ENCODE measurements at places on chromosomes 6 and 20.

DNA sequence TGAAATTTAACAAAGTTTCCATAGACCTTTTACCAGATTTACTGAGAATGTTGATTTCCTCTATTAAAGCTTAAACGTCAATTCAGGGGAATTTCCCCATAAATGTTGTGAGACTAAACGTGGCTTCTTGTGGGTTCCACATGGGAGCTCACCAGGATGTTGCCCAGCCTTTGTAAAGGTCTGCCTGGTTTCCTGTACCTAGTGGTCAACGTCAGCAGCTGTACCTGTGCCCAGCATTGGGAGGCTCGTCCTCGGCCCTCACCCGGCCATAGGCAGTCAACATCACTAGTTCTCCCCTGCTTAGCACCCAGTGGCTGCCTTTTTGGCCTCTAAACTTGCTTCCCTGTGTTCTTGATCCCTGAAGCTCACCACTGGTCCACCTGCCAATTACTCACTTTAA is 22.1 kb upstream of the CD83 start:
- DNase-seq, result no peak

DNA sequence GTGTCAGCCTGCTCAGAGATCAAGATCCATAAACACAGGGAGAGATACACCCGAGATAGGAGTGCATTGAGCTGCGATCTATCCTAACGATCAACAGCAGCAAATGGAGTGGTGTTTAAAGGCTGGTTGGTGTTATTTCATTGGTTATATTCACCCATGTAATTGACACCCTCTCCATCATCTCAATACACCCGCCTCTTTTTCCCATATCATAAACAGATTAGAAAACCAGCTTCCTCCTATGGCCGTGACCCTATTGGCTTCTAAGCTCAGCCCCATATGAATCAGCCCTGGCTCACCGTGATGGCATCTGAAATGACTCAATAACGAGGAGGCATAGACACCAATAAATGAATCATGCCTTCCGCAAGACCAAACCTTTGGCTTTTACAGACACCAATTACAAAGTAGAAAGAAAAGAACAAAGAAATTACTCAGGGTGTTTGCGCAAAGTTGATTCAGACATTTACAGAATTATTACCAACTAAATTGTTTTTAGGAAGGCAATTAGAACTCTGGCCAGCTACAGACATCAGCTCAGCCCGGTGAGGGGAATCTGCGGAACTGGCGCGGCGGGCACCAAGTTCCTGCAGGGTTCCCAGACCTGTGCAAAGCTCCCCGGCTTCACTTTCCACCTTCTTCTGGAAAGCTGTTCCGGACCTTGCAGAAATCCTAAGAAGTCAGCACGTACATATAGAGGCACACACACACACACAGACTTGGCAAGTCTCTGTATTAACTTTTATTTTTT is 11.5 kb downstream of the PMEPA1 start:
- DNase-seq, result peak; percentile 8

DNA sequence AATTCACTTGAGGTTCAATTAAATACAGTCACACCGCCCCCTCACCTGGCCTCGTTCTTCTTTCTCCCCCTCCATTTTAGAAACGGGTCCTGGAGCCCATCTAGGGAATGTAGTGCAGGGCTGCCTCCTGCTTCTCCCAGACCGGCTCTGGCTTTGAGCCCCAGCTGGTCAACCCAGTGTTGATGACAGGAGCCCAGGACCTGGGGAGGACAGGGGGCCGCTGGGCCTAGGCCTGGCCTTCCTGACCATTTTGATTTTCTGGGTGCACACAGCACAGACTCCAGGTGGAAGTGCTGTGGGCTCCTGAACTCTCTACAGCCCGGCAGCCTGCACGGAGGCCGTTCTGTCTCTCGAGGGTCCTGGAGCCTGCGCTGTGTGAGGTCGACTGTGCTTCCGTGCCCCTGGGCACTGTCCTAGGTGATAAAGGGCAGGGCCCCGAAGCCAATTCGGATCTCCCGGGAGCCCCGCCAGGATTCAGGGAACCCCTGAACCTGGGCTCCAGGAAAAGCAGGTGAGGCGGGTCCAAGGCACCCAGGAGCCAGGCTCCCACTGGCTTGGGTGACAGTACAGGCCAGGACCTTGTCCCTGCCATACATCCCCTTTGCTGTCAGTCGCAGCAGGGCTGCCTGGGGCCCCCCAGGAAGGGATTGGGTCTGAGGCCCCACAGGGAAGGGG is 23.3 kb downstream of the NPEPL1 start:
- DNase-seq, result no peak

GRCh38 chr6:26351544-26351953 is 13.4 kb upstream of the BTN3A2 start:
- DNase-seq, result no peak

DNA sequence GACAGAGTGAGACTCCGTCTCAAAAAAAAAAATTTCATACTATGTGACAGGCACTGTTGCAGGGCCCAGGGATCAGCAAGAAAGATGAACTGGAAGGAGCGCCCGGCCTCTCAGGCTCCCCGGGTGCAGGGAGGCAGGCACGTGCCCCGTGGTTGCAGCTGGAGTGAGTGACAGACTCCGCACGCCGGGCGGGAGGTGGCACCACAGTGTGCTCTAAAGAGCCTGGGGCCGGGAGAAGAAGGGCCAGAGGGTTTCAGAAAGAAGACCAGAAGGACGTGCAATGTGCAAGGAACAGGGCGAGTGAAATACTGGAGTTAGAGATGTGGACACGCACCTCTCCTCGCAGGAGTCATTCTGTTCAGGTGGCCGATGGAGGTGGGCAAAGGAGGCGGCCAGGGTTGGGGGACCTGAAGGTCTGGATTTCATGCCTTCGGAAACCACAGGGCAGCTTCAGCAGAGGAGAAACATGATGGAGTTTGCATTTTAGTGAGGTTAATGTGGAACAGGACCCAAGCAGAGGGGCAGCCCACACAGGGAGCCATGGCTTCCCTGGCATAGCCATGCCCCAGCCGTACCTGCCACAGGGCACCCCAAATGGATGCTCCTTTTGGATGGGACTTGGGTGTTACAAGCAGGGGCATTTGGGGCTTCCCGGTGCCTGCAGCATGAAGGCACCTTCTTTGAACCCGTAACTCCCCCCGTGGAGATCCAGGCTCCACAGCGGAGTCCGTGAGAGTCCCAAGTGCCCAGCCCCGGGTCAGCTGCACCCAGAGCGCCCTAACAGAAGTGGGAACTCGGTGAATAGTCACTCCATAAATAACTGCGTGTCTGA is 226.2 kb downstream of the ERMARD start:
- no peak for DNase-seq

- no peak for DNase-seq
Observed at GRCh38 chr6:56699066-56699654, 56.5 kb upstream of the DST start.

DNA sequence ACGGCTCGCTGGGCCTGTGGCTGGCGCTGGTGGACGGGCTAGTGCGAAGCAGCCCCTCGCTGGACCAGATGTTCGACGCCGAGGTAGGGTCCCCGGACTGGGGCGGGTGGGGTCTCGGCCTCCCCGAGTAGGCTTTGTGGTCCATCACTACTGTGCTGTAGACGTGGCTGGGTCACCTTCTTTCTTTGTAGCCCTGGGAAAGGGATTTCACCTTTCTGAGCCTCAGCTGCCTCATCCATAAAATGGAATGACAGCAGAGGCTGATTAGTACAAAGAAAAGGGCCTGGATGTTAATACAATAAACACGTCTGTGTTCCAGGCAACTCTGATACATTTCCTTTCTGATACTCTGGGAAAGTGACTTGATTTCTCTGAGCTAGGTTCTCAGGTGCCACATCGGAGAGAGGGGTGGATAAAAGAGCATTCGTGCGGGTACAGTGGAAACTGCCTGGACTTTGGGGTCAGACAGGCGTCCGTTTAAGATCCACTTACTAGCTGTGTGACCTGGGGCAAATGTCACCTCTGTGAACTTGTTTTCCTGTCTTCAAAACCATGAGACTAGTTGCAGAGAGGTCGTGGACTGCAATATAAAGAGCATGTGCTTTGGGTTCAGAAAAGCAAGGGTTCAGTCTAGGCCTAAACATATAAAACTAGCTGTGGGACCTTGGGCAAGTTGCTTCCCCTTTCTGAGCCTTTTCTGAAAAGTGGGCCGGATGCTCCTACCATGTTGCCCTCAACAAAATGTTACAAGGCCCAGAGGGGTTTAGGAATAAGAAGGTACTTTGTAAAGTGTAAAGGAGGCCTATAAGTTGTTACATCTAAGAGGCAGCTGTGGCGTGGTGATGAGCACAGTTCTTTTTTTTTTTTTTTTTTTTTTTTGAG is 896 bp downstream of the SYS1 start:
- DNase-seq, result no peak

DNA sequence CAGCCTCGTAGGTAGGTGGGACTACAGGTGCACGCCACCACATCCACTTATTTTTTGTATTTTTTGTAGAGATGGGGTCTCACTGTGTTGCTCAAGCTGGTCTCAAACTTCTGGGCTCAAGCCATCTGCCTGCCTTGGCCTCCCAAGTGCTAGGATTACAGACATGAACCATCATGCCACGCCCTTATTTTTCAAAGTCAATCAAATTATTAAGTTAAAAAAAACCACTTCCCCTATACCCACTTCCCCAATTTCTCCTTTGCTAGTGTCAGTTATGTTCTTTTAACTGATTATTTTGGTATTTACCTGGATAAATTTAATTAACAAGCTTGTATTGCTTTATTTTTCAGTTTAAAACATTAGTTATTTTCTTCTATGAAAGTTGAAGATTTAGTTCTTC is 49.6 kb downstream of the RIOK1 start:
- DNase-seq, result no peak

- no peak for DNase-seq
Observed at GRCh38 chr20:50425076-50425475, 85.1 kb upstream of the PTPN1 start.

DNA sequence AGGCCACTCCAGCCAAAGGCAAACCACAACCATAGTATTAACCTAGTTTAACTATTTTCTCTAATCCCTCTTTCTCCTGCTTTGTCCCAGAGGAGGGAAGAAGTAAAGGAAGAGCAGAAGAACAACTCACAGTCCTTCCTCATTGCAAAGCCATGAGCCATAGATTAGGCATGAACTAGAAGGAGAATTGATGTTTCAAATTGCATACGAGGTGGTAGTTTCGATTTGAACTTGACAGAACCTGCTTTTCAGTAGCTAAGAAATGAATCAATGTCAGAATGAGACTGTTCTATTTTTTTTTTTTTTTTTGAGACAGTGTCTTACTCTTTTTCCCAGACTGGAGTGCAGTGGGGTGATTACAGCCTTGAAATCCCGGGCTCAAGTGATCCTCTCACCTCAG is 48.3 kb downstream of the PROKR2 start:
- DNase-seq, result no peak

GRCh38 chr6:131898718-131899117 is 52.5 kb downstream of the CCN2 start:
- DNase-seq, result no peak

DNA sequence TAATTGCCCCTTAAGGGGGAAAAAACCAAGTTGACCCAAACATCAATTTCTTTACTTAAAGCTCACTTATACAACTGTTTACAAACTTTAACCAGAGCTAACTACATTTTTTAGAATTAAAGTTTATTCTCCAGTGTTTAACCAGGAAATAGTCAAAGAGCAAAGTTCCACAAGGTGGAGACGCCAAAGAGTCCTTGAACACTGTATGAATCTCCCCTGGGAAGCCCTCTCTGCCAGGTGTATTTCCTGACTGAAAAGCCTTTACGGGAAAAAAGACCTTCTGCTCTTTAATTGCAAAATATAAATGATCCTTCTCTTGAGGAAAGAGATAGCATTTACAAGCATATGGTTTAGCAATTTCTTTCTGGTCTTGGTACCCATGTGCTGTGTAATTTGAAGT is 36.2 kb downstream of the BTBD9 start:
- DNase-seq, result no peak

DNA sequence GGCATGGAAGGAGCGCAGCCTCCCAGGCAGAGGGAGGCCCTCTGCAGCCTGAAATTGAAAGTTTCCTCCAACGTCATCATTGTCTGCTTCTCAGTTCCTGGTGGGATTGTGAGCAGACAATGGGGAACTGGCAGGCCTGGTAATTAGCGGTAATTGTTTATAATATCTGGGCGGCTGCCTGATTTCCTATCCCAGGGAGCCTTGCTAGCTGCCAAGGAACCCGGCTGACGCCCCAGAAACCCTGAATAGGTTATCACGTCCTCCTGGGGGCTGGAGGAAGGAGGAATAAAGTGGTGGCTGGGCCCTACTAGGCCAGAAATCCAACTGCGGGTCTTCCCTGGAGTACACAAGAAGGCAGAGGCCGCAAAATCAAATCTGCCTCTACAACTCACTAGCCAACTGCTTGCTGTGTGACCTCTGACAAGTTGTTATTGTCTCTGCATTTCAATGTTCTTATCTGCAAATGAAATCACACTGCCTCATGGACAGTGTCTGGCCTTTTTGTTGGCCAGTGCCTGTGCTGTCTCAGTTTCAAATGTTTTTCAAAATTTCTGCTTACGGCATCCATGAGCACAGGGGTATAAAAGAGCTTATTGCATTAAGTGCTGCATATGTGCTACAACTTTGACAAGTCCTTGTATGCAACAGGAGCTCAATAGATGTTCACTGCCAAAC is 16.9 kb downstream of the KCNK15 start:
- DNase-seq, result no peak

DNA sequence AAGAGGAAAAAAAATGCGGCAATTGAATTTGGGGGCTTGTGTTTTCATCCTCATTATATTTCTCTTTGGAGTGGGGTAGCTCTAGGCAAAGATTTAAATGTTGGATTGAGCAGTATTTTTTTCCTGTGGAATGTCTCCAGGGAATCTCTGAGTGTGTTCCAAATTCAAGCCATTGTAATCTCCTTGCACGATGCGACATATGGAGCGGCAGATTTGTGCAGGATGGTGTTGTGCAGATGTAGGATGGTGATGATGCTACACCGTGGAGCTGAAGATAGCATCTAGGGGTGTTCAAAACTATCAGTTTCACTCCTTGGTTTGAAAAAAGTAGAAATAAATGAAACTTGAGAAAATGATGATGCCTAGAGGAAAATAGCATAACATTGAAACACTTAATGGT is 777.5 kb upstream of the EPHA7 start:
- DNase-seq, result no peak

GRCh38 chr6:48777411-48777810 is 666.4 kb upstream of the PTCHD4 start:
- DNase-seq, result no peak

GRCh38 chr6:1312203-1312472 is 240 bp downstream of the FOXQ1 start:
- no peak for DNase-seq

DNA sequence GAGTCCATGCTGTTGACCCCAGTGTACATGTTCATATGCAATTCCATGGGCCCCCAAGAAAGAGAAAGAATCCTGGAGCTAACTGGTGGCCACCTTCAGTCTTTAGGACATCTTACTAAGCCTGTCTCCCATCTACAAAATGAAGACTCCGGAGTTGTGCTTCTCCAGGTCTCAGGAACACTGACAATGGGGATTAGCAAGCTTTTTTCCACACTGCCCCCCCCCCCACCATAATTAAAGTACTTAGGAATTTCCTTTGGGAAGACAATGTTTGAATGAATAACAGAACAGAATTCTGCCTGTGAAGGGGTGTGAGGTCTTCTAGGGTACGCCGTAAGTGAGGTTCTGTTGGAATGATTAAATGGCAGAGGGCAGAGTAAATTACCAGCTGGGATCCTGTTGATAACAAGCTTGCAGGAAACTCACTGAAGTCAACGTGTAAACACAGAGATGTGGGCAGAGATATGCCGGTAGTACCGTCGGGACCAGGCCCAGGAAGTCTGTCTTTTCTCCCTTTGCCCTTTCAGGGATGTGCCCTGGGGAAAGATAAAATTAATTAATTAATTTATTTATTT is 63.1 kb downstream of the ANKRD6 start:
- no peak for DNase-seq
